ENCODE measurements at places on chromosomes 11 and 22.

DNA sequence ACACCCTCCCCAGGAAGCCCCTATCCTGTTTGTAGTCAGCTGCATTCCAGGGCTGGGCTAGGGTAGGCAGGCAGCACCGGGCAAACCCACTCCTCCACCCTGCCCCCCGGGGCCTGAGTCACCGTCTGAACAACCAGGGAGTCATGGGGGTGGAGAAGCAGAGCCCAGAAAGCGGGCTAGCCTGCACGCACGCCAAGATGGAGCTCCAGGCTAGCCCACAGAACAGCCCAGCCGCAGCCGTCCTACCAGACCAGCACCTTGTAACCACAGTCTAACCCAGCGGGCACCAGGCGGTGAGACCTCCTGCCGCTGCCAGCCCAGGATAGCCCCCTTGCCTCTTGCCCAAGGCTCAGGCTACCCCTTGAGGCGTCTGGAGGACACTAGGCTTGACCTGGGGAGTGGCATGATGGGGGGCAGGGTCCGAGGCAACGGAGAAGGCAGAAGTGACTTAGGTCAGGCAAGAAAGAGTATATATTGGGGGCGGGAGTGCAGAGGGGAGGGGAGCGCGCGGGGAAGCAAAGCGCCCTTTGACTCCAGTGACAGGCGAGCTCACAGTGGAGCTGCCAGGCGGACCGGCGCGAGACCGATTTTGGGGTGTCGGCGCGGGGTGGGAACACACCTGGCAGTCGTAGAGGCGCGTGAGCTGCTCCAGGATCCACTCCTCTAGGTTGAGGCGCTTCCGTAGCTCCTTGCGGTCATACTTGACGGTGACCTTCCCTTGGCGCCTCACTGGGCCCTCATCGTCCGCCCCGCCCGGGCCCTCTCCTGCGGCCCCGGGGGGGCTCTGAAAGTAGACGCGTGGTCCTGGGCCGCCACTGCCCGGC lies 734 bp downstream of the PPP1R14B start:
- peak; percentile 72 for DNase-seq

GRCh38 chr22:36351921-36352802 lies 35.6 kb downstream of the MYH9 start:
- DNase-seq = no peak

DNA sequence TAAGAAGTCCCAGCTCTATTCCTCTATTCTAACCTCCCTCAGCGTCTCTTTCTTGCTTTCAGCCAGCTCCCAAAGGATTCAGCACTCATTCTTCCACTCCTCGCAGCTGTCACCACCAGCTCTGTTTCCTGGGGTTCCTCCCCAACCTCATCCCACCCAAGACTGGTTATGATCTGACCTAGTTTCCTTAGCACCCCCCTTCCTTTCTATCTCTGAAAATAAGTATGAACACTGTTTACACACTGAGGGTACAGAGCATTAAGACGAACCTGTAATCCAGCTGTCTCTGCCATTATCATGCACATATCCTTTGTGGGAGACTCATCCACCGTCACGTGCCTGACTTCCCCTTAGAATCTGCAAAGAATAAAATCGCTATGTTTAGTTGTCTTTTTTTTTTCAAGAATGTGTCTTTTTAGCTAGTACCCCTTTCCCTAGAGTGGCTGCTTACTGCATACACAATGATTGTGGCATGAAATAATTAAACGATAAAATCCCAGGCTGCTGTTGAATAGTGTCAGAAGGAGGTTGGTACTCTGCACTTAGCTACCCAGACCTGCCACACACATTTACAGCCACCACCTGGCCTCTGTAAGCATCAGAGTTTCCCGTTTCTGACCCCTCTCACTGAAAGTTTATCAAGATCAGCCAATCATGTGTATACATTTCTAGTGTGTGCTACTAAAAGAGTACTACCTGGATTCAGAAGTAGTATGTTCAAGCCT lies 26.9 kb upstream of the CSTF3 start:
- DNase-seq = no peak

- DNase-seq = no peak
Measured at GRCh38 chr11:114257621-114258558, 38.3 kb upstream of the NNMT start.

GRCh38 chr11:43871051-43871450 lies 9.6 kb upstream of the ALKBH3 start:
- no peak for DNase-seq

- DNase-seq = no peak
Measured at GRCh38 chr22:26763633-26764361, 106.4 kb downstream of the MIAT start.

- no peak for DNase-seq
Measured at GRCh38 chr11:95827696-95828095, 37.4 kb downstream of the CEP57 start.

DNA sequence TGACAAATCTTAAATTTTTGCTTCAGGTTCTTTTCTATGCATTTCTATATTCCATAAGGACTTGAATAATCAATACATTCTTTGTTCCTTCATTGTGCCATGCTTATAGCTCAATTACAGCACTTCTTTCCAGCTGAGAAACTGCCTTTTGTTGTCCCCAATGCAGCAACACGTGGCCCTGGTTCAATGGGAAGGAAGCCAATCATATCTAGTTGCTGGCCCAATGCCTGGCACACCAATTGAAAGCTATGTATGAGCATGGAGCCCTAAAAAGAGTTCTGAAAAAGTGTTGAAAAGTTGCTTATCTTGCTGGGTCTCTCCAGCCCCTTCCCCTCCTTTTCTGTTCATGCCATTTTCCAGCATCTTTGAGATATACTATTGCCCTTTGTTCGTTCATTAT lies 448.0 kb upstream of the FAT3 start:
- no peak for DNase-seq

DNA sequence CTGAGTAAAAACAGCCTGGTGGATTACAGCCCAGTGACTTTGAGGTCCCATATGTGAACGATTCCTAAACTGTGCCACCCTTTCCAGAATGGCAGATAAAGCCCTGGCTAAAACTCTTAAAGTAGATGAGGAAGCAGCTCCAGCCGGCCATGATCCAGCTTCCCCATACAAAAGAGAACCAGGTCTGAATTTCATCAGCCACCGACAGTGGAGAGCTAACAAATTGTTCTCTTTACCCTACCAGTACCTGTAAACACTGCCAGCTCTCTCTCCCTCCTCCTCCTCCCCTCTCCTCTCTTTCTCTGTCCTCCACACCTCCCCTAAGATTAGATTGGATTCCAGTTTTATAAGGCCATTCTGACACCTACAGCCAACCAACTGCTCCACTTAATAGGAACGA lies 176.9 kb downstream of the DSCAML1 start:
- no peak for DNase-seq

GRCh38 chr22:46078241-46079092 lies 71.9 kb upstream of the PPARA start:
- DNase-seq = no peak

DNA sequence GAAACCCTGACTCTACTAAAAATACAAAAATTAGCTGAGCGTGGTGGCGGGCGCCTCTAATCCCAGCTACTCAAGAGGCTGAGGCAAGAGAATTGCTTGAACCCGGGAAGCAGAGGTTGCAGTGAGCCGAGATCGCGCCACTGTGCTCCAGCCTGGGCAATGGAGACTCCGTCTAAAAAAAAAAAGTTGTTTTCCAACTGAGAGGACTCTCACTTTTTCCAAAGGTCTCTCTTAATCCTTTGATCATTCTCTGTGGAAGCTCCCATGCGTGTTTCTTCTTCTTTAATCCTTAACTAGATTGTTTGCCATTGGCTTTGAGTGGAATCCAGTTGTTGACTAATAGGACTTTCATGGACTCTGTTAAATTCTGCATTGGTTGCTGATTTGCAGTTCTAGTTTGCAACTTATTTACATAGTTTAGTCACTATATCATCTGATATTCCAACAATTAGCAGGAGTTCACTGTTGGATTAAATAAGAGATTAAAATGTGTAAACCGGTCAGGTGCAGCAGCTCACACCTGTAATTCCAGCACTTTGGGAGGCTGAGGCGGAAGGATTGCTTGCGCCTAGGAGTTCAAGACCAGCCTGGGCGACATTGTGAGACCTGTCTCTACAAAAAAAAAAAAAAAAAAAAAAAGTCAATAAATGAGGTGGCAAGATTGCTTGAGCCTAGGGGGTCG lies 79.7 kb downstream of the C22orf31 start:
- DNase-seq = no peak

- DNase-seq = no peak
Measured at GRCh38 chr11:20511982-20512381, 87.4 kb upstream of the SLC6A5 start.

- DNase-seq = no peak
Measured at GRCh38 chr22:19843107-19843856, 11.4 kb downstream of the GNB1L start.

GRCh38 chr22:26974914-26975803 lies 317.8 kb downstream of the MIAT start:
- no peak for DNase-seq

DNA sequence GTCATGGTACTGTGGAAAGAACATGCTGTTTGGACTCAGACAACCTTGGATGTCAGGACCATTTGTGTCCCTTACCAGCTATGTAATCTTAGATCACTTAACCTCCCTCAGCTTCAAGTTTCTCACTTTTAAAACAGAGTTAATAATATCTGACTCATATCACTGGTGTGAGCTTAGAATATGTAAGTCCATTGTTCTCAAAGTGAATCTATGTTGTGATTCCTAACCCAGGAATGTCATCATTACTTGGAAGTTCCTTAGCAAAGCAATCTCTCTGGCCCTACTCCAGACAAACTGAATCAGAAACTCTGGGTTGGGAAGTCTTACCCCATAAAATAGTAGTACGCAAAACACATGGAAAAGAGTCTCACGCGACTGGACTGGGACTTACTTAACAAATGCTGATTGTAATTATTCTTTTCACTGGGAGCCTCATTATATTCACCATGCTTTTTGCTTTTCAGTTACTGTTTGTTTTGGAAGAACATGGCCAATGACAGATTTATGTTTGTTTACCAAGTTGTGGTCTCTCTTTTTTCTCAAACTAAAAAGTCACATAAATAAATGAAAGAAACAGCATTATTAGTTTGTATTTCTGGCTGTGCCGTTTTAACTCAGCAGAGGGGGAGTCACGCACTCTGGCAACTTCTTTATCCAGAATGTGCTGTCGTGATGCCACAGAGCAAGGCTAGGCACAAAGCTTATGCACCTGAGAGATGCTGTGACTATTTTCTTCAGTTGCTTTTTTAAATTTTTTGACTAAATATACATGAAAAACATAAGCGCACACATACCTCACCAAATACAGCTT lies 217.7 kb upstream of the CTSC start:
- DNase-seq = no peak

- no peak for DNase-seq
Measured at GRCh38 chr22:27905653-27906052, 13.4 kb downstream of the PITPNB start.

DNA sequence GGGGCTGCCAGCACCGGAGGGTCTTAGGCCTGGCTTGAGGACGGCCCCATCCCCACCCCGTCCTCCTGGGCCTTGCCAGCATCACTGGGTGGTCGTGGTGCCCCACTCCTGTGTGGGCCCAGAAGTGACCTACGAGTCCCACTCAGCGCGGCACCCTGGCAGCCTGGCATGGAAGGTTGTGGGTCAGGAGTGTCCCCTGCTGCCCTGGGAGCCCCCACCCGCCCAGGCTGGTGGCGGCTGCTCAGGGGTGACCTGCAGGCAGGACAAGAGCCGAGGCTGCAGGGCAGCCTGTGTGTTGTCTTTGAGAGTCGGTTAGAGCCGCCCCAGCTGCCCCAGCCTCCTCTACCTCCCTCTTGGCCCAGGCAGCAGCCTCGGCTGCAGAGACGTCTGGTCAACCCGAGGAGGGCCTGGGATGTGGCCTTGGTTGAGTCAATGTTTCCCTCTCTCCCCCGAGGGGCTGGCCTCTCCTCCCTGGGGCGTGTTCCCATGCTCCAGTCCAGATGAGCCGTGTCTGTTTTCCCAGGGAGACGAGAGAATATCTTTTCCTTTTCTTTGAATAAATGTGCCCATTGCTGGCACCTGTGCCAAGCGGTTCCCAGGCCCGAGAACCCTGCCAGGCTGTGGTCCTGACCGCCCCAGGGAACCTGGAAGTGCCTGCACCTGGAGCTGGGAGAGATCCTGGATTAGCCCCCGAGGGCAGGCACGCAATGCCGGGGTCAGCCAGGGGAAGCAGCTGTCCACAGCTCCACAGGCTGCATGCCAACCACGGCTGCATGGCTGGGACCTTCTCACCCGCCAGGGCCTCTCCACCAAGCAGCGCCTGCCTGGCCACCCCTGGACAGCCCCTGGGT lies 35.7 kb upstream of the MUC5AC start:
- DNase-seq = no peak

GRCh38 chr22:44462246-44463010 lies 35.6 kb downstream of the RTL6 start:
- DNase-seq = no peak

GRCh38 chr11:34458525-34458924 lies 19.8 kb downstream of the CAT start:
- no peak for DNase-seq

GRCh38 chr11:1039481-1040427 lies 3.2 kb upstream of the MUC6 start:
- DNase-seq = no peak

GRCh38 chr11:42709216-42709615 lies 602.6 kb upstream of the API5 start:
- DNase-seq = no peak

- DNase-seq = no peak
Measured at GRCh38 chr11:29495676-29496075, 521.2 kb downstream of the KCNA4 start.

DNA sequence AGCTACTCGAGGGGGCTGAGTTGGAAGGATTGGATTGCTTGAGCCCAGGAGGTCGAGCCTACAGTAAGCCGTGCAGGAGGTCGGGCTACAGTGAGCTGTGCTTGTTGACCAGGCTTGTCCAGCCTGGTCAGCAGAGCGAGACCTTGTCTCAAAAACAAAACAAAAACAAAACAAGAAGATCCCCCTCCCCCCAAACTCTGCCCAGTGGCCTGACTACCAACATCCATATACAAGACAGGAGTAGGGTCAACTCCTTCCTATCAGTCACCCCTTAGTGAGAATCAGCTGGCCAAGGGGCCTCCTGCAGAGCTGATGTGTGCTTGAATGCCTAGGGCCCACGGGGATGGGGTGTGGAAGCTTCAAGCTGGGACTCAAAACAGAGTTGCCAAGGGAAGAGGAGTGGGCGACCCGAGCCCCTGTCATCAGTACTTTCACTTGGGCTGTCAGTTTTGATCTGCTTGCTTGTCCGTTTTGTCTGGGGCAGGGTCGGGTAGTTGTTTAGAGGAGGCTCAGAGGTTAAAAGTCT lies 942 bp upstream of the TSPAN18 start:
- no peak for DNase-seq

- DNase-seq = no peak
Measured at GRCh38 chr11:107898270-107898669, 30.0 kb upstream of the RAB39A start.

- no peak for DNase-seq
Measured at GRCh38 chr11:130675371-130675821, 227.0 kb downstream of the ADAMTS15 start.

- DNase-seq = no peak
Measured at GRCh38 chr11:56783448-56784041, 35.0 kb upstream of the OR9G4 start.

GRCh38 chr11:77725433-77725832 lies 87.8 kb upstream of the CLNS1A start:
- DNase-seq = no peak

- DNase-seq = no peak
Measured at GRCh38 chr22:38776086-38776485, 17.9 kb downstream of the DNAL4 start.

GRCh38 chr22:22168190-22168940 lies 76.2 kb upstream of the VPREB1 start:
- no peak for DNase-seq
